Natural killer cell (primary cell): ENCODE measurements at places on chromosomes 2 and 18.

GRCh38 chr2:1049691-1050090 is 99.0 kb downstream of the SNTG2 start:
- DNase-seq: no peak

GRCh38 chr2:136021976-136022375 is 36.5 kb upstream of the DARS1 start:
- DNase-seq: no peak

- DNase-seq: no peak
These were observed 231.1 kb upstream of the HS6ST1 start for GRCh38 chr2:128549646-128550260.

GRCh38 chr2:236899146-236899545 is 186.5 kb upstream of the COPS8 start:
- no peak for DNase-seq

GRCh38 chr2:18154259-18154658 is 275.8 kb downstream of the KCNS3 start:
- no peak for DNase-seq

GRCh38 chr18:36354989-36355388 is 57.5 kb downstream of the FHOD3 start:
- no peak for DNase-seq

DNA sequence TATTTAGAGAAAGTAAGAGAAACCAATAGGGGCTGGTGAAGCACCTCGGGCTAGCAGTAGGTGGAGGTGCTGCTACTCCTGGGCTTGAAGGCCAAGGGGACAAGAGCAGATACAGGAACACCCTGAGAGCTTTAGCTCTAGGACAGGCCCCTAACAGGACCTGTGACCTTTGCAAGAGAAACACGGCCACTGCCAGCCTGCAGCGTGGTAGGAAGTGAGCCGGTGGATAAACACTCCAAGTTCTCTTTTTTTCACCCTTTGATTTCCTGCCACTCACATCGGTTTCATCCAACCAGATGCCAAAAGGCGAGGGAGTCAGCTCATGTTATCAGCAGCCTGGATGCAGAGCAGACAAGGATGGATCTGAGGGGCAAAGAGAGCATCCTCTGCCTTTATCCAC is 66.8 kb upstream of the SPRED2 start:
- DNase-seq: no peak

GRCh38 chr2:61645911-61646310 is 107.8 kb upstream of the XPO1 start:
- no peak for DNase-seq

DNA sequence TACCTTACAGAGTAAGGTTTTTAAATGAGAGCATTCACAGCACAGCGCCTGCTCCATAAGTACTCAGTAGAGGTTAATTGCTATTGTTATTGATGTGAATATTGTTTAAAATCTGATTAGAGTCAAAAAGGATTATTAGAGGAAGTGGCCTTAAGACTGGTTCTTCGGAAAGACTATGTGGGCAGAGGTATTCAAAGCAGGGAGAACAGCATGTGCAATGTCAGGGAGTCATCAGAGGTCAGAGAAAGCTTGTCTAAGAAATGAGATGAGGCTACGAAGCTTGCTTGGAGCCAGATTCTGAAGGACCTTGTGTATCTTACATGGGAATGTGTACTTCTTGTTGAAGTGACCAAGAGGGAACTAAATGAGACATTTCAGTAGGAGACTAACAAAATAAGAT is 49.8 kb downstream of the PMS1 start:
- no peak for DNase-seq

GRCh38 chr18:21183670-21184069 is 58.4 kb upstream of the GREB1L start:
- no peak for DNase-seq

GRCh38 chr2:233952335-233952734 is 35.2 kb downstream of the TRPM8 start:
- DNase-seq: no peak

DNA sequence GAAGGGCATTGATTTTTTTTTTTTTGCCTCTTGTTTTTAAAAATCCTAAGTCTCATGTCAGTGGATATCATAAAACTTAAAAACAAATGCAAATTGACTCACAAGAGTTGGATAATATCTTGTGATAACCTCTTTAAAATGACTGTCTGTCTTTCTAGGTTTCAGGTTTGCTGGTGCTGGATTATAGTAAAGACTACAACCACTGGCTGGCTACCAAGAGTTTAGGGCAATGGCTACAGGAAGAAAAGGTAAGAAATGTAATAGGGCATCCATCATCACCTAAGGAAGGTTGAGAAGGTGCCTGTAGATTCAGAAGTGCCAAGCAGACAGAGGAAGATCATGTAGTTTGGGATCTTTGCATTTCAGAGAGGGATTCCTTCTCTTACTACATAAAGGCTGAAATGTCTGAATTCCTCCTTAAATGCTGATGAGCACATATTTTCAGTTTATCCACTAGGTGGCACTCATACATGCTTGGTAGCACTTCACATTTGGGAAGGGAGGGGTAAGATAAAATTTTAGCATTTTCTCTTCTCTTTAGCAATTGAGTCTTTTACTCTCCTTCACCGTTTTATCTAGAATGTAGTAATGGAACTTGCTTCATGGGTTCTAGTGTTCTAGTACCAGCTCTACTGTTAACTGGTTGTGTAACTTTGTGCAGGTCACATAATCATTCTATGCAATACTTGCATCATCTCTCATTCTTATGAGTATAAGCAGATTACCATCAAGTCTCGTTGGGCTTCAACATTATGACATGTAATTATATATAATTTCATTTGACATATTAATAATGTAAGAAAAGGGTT is 21.1 kb downstream of the CPS1 start:
- no peak for DNase-seq

- DNase-seq: no peak
These were observed 121.8 kb downstream of the MAIP1 start for GRCh38 chr2:200077210-200077650.

DNA sequence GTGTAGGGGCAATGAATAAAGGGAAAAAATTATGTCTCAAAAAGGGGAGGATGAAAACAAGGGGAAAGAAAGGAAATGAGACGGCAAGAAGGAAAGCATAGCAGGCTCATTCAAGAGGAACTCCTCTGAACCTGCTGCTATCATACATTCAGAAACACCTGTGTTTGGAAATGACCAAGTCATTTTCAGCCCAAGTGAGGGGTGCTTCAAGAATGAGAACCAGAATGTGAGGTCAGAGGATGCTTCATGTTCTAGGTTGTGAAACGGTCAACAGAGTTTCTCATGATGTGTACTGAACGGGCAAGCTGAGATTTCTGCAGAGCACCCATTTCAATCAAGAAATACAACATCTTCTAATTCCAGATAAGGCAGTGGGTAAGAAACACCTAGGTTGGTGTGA is 1367.2 kb upstream of the CELF4 start:
- DNase-seq: no peak

GRCh38 chr2:221747289-221747972 is 175.3 kb upstream of the EPHA4 start:
- DNase-seq: no peak

DNA sequence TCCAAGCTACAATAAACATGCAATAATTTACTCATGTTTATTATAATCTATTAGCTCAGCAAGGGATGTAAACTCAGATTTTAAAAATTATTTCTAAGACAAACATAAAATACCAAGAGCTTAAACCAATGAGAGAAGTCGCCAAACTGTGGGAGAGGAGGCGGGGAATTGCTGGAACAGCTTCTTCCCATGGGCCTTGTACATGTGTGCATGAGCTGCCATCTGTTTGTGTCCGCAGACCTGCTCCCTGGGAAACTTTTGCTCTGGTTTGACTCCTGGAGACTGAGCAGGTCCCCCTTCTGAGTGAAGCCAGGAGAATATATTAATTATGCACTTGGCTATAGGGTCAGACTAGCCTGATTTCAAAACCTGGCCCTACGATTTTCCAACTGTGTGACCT is 655.9 kb upstream of the SOX11 start:
- DNase-seq: no peak

DNA sequence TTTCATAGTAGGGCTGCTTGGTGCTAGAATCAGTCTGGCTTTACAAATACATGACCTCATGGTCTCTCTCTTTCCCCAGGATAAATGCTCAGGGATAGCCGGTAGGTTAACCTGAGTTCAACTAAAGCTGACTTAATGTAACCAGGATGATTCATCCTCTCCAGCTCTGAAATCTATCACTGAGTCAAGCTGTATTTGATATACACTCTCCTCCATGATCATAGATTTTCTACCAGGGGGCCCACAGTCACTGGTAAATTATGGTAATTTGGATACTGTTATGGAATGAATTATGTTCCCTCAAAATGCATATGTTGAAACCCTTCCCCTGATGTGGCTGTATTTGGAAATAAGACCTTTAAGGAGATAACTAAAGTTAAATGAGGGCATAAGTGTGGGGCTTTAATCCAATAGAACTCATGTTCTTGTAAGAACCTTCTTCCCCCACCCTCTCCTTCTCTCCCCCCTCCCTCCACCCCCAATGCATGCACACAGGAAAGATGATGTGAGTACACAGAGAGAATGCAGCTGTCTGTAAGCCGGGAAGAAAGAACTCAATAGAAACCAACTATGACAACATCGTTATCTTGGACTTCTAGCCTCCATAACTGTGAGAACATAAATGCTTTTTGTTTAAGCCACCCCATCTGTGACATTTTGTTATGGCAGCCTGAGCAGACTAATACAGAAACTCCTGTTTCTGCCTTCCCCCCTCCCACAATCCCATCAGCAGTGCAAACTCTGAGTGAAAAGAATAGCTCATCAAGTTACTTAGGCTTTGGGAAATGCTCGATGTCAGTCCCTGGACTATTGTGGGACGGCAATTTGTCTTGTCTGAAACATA is 134.9 kb upstream of the KYNU start:
- no peak for DNase-seq

- DNase-seq: no peak
These were observed 112.7 kb upstream of the DLX2 start for GRCh38 chr2:172215172-172215935.

GRCh38 chr2:177325554-177325953 is 61.0 kb upstream of the NFE2L2 start:
- DNase-seq: no peak

- no peak for DNase-seq
These were observed 756.1 kb upstream of the DDX18 start for GRCh38 chr2:117058366-117058765.

- DNase-seq: no peak
These were observed 60.7 kb downstream of the RRM2 start for GRCh38 chr2:10183146-10183675.

DNA sequence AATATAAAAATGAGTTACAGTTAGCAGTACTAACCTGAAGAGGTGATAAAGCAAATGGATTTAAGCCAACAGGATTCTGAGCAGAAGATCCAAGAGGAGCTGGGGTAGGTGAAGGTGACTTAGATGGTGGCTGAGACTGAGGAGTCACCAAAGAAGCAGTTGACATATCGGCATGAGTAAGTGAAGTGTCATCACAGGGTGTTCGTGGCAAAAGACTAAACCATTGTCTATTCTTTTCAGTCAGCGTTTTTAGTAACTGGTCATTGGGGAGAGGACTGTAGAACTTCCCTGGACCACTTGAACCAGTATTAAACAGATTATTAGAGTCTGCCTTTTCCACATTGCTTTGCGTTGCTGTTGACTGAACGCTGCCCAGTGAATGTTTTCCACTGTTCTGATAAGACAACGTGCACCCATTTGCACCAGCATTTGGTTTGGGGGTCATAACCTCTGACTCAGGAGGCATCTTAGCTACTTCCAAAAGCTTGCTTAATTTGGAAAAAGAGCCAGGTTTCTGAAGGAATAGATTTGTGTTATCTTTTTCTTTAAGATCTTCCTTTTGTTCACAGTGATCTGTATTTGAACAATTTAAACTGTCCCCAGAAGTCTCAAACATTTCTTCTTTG is 63.3 kb upstream of the WDSUB1 start:
- no peak for DNase-seq
